ENCODE measurements at places on chromosomes 5 and 9.

DNA sequence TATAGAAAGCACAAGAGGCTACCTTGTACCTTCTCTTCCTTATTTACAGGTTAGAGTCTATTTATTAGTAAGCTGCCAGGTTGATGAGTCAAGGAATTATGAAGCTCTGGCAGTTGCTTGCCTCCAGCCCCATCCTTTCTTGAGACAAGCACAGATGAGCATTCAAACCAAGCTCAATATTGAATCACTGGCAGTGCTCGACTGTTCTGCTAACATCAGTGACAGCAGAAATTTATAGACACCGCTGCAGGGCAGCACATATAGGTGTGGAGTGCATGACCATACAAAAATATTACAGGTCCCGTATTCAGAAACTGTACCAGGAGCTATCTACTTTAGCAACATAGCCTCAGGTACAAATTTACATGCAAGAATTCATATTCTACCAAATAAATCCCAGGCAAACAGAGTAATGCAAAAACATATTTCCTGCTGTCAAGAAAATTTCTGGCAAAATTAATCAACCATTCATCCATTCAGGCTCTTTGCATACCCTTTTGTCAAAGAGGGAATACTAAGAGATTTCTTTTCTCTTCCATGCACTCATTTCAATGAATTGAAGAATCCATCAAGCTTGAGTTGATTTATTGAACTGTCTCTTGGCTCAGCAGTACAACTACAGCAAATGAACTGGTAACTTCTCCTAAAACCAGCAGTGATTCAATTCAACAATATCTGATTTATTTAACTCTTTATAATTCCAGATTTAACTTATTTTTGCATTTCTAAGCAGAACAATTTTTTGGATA is 26.9 kb upstream of the PCA3 start:
- no peak for DNase-seq

GRCh38 chr5:154944716-154945115 is 3.8 kb downstream of the MRPL22 start:
- DNase-seq: no peak

GRCh38 chr5:148966348-148966747 is 96.5 kb downstream of the SH3TC2 start:
- no peak for DNase-seq

- DNase-seq: no peak
Measured at GRCh38 chr5:124606543-124606942, 139.9 kb downstream of the ZNF608 start.

DNA sequence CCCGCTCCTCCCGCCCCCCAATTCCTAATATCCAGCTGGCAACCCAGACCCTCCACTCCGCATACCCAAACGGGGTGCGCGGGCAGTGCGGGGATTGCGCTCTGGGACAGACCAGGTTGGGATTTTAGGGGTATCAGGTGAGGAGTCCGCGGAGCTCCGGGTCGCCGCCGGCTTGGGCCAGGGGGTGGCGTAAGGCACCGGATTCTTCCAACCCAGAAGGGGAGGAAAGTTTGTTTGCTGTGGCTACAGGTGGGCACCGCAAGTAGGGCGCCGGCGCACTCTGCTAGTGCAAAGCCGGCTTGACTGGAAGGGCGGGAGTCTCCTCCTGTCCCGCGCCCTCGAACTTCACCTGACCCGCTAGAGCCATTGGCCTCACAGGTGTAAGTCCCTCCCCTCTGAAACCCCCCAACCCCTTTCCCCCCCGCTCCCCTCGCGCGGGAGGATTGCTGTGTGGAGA is 709 bp downstream of the IQGAP2 start:
- DNase-seq: no peak

DNA sequence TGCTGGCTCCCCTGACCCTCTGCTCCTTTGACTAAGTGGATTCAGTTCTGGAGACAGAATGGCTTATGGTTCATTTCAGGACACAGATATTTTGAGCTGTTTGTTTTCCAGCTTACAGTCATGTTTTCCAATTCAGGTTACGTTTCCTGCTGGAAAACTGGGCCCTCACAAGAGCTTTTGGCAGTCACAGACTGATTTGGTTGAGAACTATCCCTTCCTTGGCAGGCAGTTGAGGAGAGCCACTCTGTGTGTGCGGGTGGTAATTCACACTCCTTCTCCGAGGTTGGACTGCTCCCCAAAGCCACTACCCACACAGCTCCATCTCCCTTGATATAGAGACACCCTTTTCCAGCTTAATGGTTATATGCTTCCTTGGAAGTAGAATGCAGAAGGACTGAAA is 534.5 kb downstream of the TMEM38B start:
- no peak for DNase-seq

DNA sequence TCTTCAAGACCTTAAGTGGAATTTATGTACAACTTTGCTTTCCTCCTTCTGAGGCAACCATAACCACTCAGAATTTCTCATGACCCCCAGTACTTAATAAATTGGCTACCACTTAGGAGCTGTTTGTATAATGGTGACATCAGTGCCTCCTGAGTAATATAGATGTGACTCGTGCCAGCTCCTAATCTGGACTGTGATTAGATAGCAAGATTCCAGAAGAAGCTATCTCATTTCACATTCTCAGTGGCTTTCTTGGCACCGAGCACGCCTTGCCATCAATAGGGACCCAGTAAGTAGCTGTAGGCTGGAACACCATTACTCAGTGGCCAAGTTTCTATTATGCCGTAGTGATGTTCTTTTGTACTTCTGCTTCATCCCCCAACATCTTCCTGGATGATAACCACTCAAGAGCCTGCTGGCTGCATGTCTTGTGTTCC is 228.8 kb downstream of the CD180 start:
- DNase-seq: no peak

- DNase-seq: no peak
Measured at GRCh38 chr9:130132746-130133145, 39.5 kb upstream of the NCS1 start.

DNA sequence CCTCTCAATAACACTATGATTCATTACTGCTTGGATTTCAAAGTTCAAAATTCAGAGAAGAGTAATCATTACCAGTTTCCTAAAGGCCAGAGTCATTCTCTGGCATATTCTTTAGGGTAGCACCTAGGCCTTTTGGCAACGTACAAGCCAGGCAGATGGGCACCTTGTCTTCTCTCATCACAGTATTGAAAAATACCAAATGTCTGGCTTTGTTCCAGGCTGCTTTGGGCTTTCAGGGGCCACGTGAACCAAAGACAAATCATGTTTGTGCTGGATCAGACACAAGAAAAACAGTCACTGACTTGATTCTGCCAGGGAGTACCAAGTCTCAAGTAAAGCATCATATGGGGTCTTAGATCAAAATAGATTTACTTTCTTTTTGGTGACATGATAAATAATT is 15.5 kb downstream of the MEGF9 start:
- DNase-seq: no peak

Data from HCT116 (cell line).